ENCODE measurements at places on chromosomes 6 and 20. TPM values are rescaled to one million over a fixed set of nuclear protein-coding genes. Genes with fewer than 3 reads are reported as not detected.

Gene SEMG1
- total RNA-seq, result not detected

Gene CD24
- 1.2 TPM for total RNA-seq

Gene FOXQ1
- total RNA-seq, result not detected

Gene TCFL5
- 11.1 TPM for total RNA-seq

Gene LAMA2
- total RNA-seq, result 0.99 TPM

Gene MCM8
- total RNA-seq, result 14.4 TPM

Gene CDSN
- total RNA-seq, result not detected

Gene HSD17B8
- 4.0 TPM for total RNA-seq

Gene NNAT
- total RNA-seq, result 10.7 TPM

Gene GNMT
- total RNA-seq, result 1.2 TPM

Gene ECT2L
- not detected for total RNA-seq

Gene NRSN2
- 36.7 TPM for total RNA-seq

Gene ZBTB46
- total RNA-seq, result 4.3 TPM

Gene BANF2
- total RNA-seq, result not detected

Gene BTNL2
- total RNA-seq, result not detected

Gene RPS21
- 1,627 TPM for total RNA-seq

Gene PARD6B
- 0.07 TPM for total RNA-seq

Gene SEL1L2
- not detected for total RNA-seq

Gene ARFGEF2
- 32.6 TPM for total RNA-seq

Gene SPAG4
- 3.7 TPM for total RNA-seq

Gene BEND6
- 0.66 TPM for total RNA-seq

Gene NKAIN4
- total RNA-seq, result not detected

Gene RAMACL
- total RNA-seq, result 4.0 TPM

Gene VGLL2
- not detected for total RNA-seq

Gene CST1
- not detected for total RNA-seq

Gene LCA5
- 4.2 TPM for total RNA-seq

Gene SLC32A1
- total RNA-seq, result not detected

Gene ANKEF1
- 1.8 TPM for total RNA-seq

Gene STX11
- total RNA-seq, result 4.7 TPM

Gene SPDEF
- total RNA-seq, result not detected

Gene ADGRB3
- not detected for total RNA-seq

Gene CGA
- not detected for total RNA-seq

Gene CD109
- 86.2 TPM for total RNA-seq

Gene PBX2
- 100 TPM for total RNA-seq

Gene CCHCR1
- 23.2 TPM for total RNA-seq

Gene CASS4
- total RNA-seq, result not detected

Gene GJA10
- not detected for total RNA-seq

Gene PTP4A1
- 65.1 TPM for total RNA-seq

Gene VNN1
- not detected for total RNA-seq

Gene PRL
- total RNA-seq, result not detected

Gene METTL24
- not detected for total RNA-seq

Gene DDX43
- 0.95 TPM for total RNA-seq

Gene NKX2-4
- not detected for total RNA-seq

Gene POM121L2
- not detected for total RNA-seq

Gene SASH1
- 97.5 TPM for total RNA-seq

Gene SAMD5
- total RNA-seq, result 4.6 TPM

Gene IMPG1
- total RNA-seq, result not detected

Gene MAK
- total RNA-seq, result not detected

Gene ANGPT4
- not detected for total RNA-seq

Gene MDFI
- total RNA-seq, result 45.8 TPM

Gene TTK
- 23.6 TPM for total RNA-seq

Gene CFAP61
- not detected for total RNA-seq

Gene TRIM26
- total RNA-seq, result 35.0 TPM

Gene CNR1
- not detected for total RNA-seq

Gene MICB
- total RNA-seq, result 25.9 TPM

Gene BMP2
- 11.1 TPM for total RNA-seq

Gene HLA-DMB
- total RNA-seq, result 0.39 TPM

Gene LBP
- total RNA-seq, result not detected
